Left renal cortex interstitium (tissue), 4 donors: ENCODE measurements at places on chromosomes 6 and 20. TPM values are rescaled to one million over a fixed set of nuclear protein-coding genes. Genes with fewer than 3 reads are reported as not detected.

The CRISP3 gene
- 0.16 TPM for polyA plus RNA-seq

The XKR7 gene
- polyA plus RNA-seq = 0.64 TPM

The GTSF1L gene
- polyA plus RNA-seq = not detected

The EEF1A2 gene
- 2.1 TPM for polyA plus RNA-seq

The CCN6 gene
- 3.9 TPM for polyA plus RNA-seq

The FAM83B gene
- 11.1 TPM for polyA plus RNA-seq

The EPHA7 gene
- 36.3 TPM for polyA plus RNA-seq

The EPB41L1 gene
- polyA plus RNA-seq = 63.6 TPM

The CCN2 gene
- 182 TPM for polyA plus RNA-seq

The PXDC1 gene
- 20.1 TPM for polyA plus RNA-seq

The SIRPB1 gene
- polyA plus RNA-seq = 2.2 TPM

The NKAIN2 gene
- 15.4 TPM for polyA plus RNA-seq

The PRRT1 gene
- polyA plus RNA-seq = 2.5 TPM

The IRAK1BP1 gene
- 11.3 TPM for polyA plus RNA-seq

The OLIG3 gene
- polyA plus RNA-seq = not detected

The OR2B6 gene
- 0.36 TPM for polyA plus RNA-seq

The VWA7 gene
- 9.0 TPM for polyA plus RNA-seq

The CHMP4B gene
- 95.2 TPM for polyA plus RNA-seq

The SSTR4 gene
- 0.27 TPM for polyA plus RNA-seq

The SLC23A2 gene
- polyA plus RNA-seq = 25.3 TPM

The ZSCAN31 gene
- 8.1 TPM for polyA plus RNA-seq

The TINAG gene
- polyA plus RNA-seq = 30.3 TPM

The HEBP2 gene
- 57.2 TPM for polyA plus RNA-seq

The ALDH8A1 gene
- polyA plus RNA-seq = 19.7 TPM

The CRIP3 gene
- polyA plus RNA-seq = 2.5 TPM

The SCGN gene
- polyA plus RNA-seq = not detected

The AKAP7 gene
- polyA plus RNA-seq = 13.3 TPM

The TAF4 gene
- 14.1 TPM for polyA plus RNA-seq

The TREM2 gene
- 0.28 TPM for polyA plus RNA-seq

The TCP11 gene
- polyA plus RNA-seq = 2.9 TPM
